ENCODE measurements at places on chromosomes 7 and 10.

DNA sequence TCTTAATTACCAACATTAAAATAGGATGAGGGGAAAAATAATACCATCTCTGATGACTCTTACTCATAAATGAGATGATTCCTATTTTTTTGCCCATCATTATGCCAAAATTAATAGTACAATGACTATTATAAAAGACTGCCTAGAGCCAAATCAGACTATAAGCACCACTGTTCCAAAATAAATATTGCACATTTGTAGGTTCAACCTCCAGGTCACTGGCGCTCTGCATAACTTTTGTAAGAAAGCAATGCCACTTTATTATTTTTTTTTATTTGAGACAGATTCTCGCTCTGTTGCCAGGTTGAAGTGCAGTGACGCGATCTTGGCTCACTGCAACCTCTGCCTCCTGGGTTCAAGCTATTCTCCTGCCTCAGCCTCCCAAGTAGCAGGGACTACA, 142.5 kb upstream of the SP8 start:
- H3K36me3 ChIP-seq, result no peaks in the 10 kb centered on the region
- no peak overlapping the region for H3K27ac ChIP-seq
- H3K4me3 ChIP-seq, result no peak overlapping the region
- no peaks in the 10 kb centered on the region for H3K27me3 ChIP-seq
- no peaks in the 10 kb centered on the region for H3K4me1 ChIP-seq

- no peaks in the 10 kb centered on the region for H3K36me3 ChIP-seq
- H3K4me3 ChIP-seq, result peak overlapping the region; percentile 87
- no peaks in the 10 kb centered on the region for H3K27me3 ChIP-seq
- peaks cover 59% of the 10 kb centered on the region for H3K4me1 ChIP-seq
Measured at GRCh38 chr7:131103997-131104396, 223.7 kb upstream of the MKLN1 start.

GRCh38 chr7:128000048-128000447, 31.2 kb downstream of the LRRC4 start:
- H3K36me3 ChIP-seq, result no peaks in the 10 kb centered on the region
- no peak for DNase-seq
- no peak overlapping the region for H3K4me3 ChIP-seq
- H3K27me3 ChIP-seq, result no peaks in the 10 kb centered on the region

GRCh38 chr7:29385214-29385814, 178.3 kb upstream of the PRR15 start:
- DNase-seq, result no peak
- no peak overlapping the region for H3K27ac ChIP-seq
- no peaks in the 10 kb centered on the region for H3K27me3 ChIP-seq
- no peak overlapping the region for H3K4me3 ChIP-seq
- H3K4me1 ChIP-seq, result no peaks in the 10 kb centered on the region

- no peak for DNase-seq
- no peak overlapping the region for H3K4me3 ChIP-seq
- H3K27ac ChIP-seq, result no peak overlapping the region
- no peaks in the 10 kb centered on the region for H3K27me3 ChIP-seq
Measured at GRCh38 chr7:44128721-44129582, 5.6 kb upstream of the POLD2 start.

Measured in vagina (tissue), 2 donors.